HCT116 (cell line): ENCODE measurements at places on chromosomes 16 and 17. TPM values are rescaled to one million over a fixed set of nuclear protein-coding genes. Genes with fewer than 3 reads are reported as not detected.

DNA sequence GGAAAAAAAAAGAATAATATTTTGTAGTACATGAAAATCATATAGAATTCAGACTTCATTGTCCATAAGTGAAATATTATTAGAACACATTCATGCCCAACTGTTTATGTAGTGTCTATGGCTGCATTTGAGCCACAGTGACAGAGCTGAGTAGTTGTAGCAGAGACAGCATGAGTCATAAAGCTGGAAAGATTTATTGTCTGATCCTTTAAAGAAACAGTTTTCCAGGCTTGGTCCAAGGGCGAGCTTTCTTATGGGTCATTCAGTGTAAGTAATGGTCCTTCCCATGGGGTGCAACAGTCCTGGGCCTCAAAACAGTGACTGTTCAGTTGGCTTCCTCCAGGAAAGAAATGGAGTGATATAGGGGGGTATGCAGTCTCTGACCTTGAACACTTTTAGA is 260.2 kb downstream of the HS3ST4 start:
- H3K27me3 ChIP-seq = no peaks in the 10 kb centered on the region
- no peak for DNase-seq
- no peak overlapping the region for H3K27ac ChIP-seq
- H3K36me3 ChIP-seq = no peaks in the 10 kb centered on the region

- H3K27ac ChIP-seq = no peak overlapping the region
- no peak for DNase-seq
Measured at GRCh38 chr16:84789431-84789830, 30.4 kb upstream of the CRISPLD2 start.

C1QL1 gene
- total RNA-seq = 3.5 TPM

DNA sequence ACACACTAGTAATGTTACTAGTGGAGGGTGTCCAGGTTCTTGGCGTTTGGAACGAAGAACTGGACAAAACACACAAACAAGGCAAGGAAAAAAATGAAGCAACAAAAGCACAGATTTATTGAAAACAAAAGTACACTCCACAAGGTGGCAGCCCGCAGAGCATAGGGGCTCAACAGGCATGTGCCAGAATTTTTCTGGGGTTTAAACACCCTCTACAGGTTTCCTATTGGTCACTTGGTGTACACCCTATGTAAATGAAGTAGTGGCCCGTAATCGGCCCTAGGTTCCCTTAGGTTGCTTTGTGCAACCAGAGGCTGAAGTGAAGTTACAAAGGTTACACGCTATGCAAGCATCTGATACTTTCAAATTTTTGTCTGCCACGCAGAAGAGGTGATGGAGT is 8.1 kb downstream of the OR2C1 start:
- no peak overlapping the region for H3K4me3 ChIP-seq
- H3K27ac ChIP-seq = no peak overlapping the region
- H3K4me1 ChIP-seq = no peaks in the 10 kb centered on the region
- no peaks in the 10 kb centered on the region for H3K36me3 ChIP-seq

GRCh38 chr16:16033208-16033717 is 83.8 kb downstream of the ABCC1 start:
- no peaks in the 10 kb centered on the region for H3K27me3 ChIP-seq
- no peak overlapping the region for H3K4me3 ChIP-seq

TBX6 gene
- total RNA-seq = 1.4 TPM

DNA sequence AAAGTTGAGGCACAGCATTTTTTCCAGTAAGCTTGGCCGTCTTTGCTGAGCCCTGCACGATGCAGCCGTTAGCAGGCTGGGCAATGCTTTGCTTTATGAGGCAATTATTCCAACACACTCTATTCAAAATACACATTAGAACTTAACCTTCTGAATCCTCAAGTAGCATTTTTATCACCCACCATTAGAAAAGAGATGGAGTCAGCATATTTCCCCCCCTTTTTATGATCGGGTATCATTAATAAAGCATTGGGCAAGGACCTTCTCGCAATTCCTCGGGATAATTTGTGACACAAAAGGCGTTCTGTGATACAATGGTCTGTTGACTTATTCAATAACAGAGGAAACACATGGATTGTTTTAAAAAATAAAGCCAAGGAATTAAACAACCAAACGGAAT is 374.5 kb upstream of the RBFOX1 start:
- no peaks in the 10 kb centered on the region for H3K27me3 ChIP-seq
- no peak overlapping the region for H3K4me3 ChIP-seq
- H3K36me3 ChIP-seq = no peaks in the 10 kb centered on the region
- DNase-seq = no peak

TBC1D3 gene
- total RNA-seq = not detected

GRCh38 chr17:34275881-34276280 is 5.9 kb downstream of the CCL7 start:
- H3K4me3 ChIP-seq = no peak overlapping the region
- no peak overlapping the region for H3K27ac ChIP-seq

AHSP gene
- not detected for total RNA-seq

- no peaks in the 10 kb centered on the region for H3K27me3 ChIP-seq
- H3K27ac ChIP-seq = no peak overlapping the region
- no peak for DNase-seq
Measured at GRCh38 chr16:74673876-74674275, 7.2 kb upstream of the RFWD3 start.

DNA sequence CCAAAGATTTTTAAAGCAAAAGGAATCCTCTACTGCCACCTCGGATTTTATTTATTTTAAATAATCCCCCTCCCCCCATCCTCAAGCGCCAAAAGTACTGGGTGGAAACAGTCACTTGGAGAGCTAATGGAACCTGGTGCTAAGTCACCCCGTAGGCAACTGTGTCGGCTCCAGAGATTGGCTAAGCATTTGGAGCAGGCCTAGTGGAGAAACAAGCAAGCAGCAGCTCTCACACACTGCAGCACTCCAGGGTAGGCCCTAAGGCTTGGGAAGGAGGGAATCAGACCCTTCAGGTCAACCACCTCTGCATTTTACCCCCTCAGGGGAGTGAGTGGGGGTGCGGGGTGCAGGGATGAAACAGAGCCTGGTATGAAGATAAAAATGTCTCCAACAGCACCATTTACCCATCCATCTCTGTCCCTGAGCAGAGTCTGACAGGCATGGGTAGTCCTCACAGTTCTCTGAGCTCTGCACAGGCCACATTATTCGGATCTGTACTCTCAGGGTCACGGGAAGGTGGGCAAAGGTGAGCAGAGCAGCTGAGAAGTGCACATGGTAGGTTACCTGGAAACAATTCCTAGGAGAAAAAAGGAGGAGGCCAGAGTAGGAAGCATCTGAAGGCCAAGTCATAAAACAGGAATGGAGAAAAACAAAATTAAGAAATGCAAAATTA is 27.2 kb upstream of the STAC2 start:
- no peak overlapping the region for H3K27ac ChIP-seq
- peaks cover 3% of the 10 kb centered on the region; the same call in 1 of the 2 replicates for H3K4me1 ChIP-seq
- no peaks in the 10 kb centered on the region for H3K36me3 ChIP-seq
- H3K4me3 ChIP-seq = no peak overlapping the region
- H3K27me3 ChIP-seq = no peaks in the 10 kb centered on the region
- no peak for DNase-seq

- no peaks in the 10 kb centered on the region for H3K27me3 ChIP-seq
- H3K36me3 ChIP-seq = peaks cover 9% of the 10 kb centered on the region; the same call in 1 of the 2 replicates
- no peak overlapping the region for H3K4me3 ChIP-seq
- peak overlapping the region; percentile 94; the same call in 1 of the 2 replicates for H3K27ac ChIP-seq
- peaks cover 73% of the 10 kb centered on the region for H3K4me1 ChIP-seq
- no peak for DNase-seq
Measured at GRCh38 chr17:79836510-79836971, 2.7 kb downstream of the CBX4 start.

DNA sequence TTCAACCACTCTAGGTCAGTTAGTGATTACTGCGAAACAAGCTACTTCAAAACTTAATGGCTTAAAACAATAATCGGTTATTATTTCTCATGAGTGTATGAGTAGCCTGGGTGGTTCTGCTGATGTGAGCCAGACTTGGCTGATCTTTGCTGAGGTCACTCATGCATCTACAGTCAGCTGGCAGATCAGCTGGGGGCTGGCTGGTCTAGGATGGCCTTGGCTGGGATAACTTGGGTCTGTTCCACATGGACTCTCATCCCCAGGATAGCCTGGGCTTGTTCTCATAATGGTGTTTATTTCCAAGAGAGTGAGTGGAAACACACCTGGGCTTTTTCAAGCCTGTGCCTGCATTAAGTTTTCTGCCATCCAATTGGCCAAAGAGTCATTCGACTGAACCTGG is 13.0 kb downstream of the CCDC182 start:
- no peaks in the 10 kb centered on the region for H3K36me3 ChIP-seq
- H3K4me3 ChIP-seq = no peak overlapping the region
- no peak overlapping the region for H3K27ac ChIP-seq

DNA sequence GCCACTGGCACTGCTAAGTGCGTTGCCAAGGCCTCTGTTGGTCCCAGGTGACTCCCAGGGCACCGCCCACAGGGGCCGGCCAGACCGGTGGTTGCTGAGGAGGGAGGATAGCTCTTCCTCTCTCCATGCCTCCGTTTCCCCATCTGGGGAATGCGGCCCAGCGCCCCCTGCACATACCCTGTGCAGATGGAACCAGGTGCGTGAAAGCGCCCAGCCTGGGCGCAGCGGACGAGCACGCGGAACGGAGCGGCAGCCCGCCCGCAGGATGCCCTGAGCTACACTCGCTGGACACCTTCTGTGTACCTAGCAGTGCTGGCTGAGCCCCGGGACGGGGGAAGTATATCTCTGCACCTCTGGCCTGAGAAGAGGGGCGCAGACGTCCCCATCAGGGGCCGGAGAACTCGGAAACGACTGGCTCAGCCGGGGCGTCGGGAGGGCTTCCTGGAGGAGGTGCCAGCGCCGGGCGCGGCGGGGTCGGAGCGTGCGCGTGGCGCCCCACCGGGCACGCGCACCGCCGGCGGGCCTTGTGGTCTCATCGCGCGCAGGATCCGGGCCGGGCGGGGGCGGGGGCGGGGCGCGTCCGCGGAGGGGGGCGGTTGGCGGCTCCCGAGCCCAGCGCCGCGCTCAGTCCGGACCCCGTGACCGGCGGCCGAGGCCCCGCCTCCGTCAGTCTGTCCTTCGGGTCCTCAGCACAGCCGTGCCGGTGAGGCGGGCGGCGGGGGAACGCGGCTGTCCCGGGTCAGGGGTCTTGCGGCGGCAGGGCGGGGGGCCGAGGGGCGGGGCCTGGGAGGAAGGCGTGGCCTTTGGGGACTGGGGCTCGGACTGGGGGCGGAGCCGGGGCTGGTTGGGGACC is at the start of the genes CCDC78 and HAGHL:
TSS of gene CCDC78 (minus strand) at position 6 of the 853 bp plus-strand sequence. CDS start 76 bp downstream, outside the sequence.
TSS of gene HAGHL (plus strand) at position 669 of the 853 bp plus-strand sequence. CDS start 404 bp downstream, outside the sequence.
- H3K4me3 ChIP-seq = peak within 1 kb of the TSS; percentile 80
- no peaks in the 10 kb centered on the region for H3K27me3 ChIP-seq
- H3K4me1 ChIP-seq = peaks cover 46% of the 10 kb centered on the region
- DNase-seq = no peak
- H3K36me3 ChIP-seq = no peaks in the 10 kb centered on the region

KRT39 gene
- total RNA-seq = not detected

DNA sequence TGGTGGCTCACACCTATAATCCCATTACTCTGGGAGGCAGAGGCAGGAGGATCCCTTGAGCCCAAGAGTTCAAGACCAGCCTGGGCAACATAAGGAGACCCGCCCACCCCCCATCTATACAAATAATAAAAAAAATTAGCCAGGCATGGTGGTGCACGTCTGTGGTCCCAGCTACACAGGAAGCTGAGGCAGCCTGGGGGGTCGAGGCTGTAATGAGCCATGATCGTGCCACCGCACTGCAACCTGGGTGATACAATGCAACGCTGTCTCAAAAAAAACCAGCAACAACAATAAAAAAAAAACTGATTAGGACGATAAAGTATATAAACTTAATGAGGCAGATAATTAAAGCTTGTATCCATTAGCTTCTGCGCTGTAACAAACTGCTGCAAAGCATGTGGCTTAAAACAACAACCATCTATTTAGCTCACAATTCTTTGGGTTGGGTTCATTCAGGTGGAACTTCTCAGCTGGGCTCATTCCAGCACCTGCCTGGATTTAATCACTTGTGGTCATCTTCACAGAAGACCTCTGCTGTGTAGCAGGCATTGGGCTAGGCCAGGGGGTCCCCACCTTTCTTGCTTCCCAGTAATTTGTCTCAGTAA is 45.8 kb downstream of the LCMT1 start:
- H3K4me3 ChIP-seq = no peak overlapping the region
- DNase-seq = no peak
- H3K4me1 ChIP-seq = peaks cover 10% of the 10 kb centered on the region
- H3K36me3 ChIP-seq = peaks cover 3% of the 10 kb centered on the region; the same call in 1 of the 2 replicates
- no peaks in the 10 kb centered on the region for H3K27me3 ChIP-seq

DNA sequence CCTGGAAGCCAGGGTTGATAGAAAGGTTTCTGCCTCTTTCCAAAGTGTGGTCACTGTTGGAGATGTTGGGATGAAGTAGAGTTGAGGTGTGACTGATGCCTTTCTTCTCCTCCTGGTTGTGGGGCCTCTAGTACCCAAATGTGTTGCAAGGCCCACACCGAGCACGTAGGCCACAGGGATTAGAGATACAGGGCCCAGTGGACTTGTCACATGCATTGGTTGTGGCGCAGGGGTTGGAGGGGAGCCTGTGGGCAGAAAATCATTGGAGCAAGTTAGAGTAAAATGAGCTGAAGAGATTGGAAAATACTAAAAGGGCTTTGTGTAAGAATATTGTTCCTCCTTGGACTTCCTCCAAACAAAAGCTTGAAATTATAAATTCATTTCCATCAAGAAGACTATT is 4.6 kb downstream of the KRT33A start:
- no peak overlapping the region for H3K4me3 ChIP-seq
- DNase-seq = no peak
- no peaks in the 10 kb centered on the region for H3K36me3 ChIP-seq
- no peaks in the 10 kb centered on the region for H3K27me3 ChIP-seq
- no peak overlapping the region for H3K27ac ChIP-seq
- H3K4me1 ChIP-seq = no peaks in the 10 kb centered on the region

GRCh38 chr16:52591934-52592592 is 45.1 kb upstream of the TOX3 start:
- H3K27me3 ChIP-seq = no peaks in the 10 kb centered on the region
- H3K4me3 ChIP-seq = no peak overlapping the region
- no peaks in the 10 kb centered on the region for H3K4me1 ChIP-seq
- no peak for DNase-seq
- no peak overlapping the region for H3K27ac ChIP-seq
- H3K36me3 ChIP-seq = no peaks in the 10 kb centered on the region

PRSS53 gene
- total RNA-seq = 11.6 TPM

DNA sequence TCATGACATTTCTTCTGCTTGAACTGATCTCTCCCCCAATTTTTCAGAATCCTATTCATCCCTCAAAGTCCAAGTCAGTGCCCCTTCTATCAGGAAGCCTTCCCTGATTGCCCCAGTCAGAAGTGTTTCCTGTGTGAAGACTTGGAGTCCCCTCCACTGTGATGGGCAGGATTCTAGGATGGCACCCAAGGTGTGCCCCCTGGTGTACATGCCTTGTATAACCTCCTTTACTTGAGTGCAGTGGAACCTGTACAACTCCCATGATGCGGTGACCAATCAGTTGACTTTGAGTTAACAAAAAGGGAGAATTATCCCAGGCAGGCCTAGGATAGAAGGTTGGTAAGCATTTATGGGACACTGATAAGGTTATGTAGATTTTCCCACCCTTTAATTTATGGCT is 23.4 kb downstream of the MYH13 start:
- DNase-seq = peak; percentile 19
- no peak overlapping the region for H3K27ac ChIP-seq
- no peaks in the 10 kb centered on the region for H3K36me3 ChIP-seq
- H3K4me3 ChIP-seq = no peak overlapping the region
- H3K4me1 ChIP-seq = no peaks in the 10 kb centered on the region
- H3K27me3 ChIP-seq = no peaks in the 10 kb centered on the region

- no peak overlapping the region for H3K27ac ChIP-seq
- peaks cover 45% of the 10 kb centered on the region for H3K36me3 ChIP-seq
- H3K27me3 ChIP-seq = no peaks in the 10 kb centered on the region
- no peak for DNase-seq
- H3K4me3 ChIP-seq = no peak overlapping the region
Measured at GRCh38 chr16:2438121-2438520, 8.9 kb downstream of the CCNF start.

- H3K36me3 ChIP-seq = no peaks in the 10 kb centered on the region
- no peaks in the 10 kb centered on the region for H3K27me3 ChIP-seq
- no peak overlapping the region for H3K27ac ChIP-seq
- peaks cover 48% of the 10 kb centered on the region for H3K4me1 ChIP-seq
- DNase-seq = no peak
- no peak overlapping the region for H3K4me3 ChIP-seq
Measured at GRCh38 chr17:50154604-50155003, 4.1 kb upstream of the PPP1R9B start.
